Activated T-helper 1 cell treated with anti-CD3 and anti-CD28 coated beads, Interleukin-12 subunit alpha, Interleukin-12 subunit beta, Interleukin-2, Interleukin-4 antibody, amounts not matched to agents 30 ng/mL and 10 ng/mL and 1 ng/mL, durations not matched to agents 14 hours and 24 hours and 36 hours (primary cell): ENCODE measurements at places on chromosomes 16 and 17. TPM values are rescaled to one million over a fixed set of nuclear protein-coding genes. Genes with fewer than 3 reads are reported as not detected.

ITPRIPL2 gene
- total RNA-seq, result 46.7 and 49.6 TPM in 2 replicates

ABCA6 gene
- not detected in 2 replicates for total RNA-seq

C17orf113 gene
- total RNA-seq, result 0.05 TPM in 2 replicates

PPY gene
- total RNA-seq, result not detected in 2 replicates

MILR1 gene
- total RNA-seq, result 0.26 and 0.37 TPM in 2 replicates
